ENCODE measurements at places on chromosomes 16 and 17.

DNA sequence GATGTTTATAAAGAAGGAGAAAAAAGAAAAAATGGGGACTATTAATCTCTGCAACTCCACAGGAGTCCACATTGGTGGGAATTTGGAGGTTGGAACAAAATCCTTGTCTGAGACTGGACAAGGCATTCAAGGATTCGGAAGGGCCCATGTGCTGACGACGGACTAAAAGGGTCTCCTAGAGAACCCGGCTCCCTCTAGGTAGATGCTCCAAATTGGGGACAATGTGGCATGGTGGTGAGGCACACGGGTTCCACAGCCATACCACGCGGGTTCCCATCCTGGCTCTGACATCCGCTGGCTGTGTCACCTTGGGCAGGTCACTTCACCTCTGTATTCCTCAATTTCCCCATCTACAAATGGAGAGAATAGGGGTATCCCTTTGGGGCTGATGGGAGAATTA is 227.4 kb downstream of the C16orf78 start:
- no peak for DNase-seq

GRCh38 chr16:81879625-81880024 is 100.5 kb downstream of the PLCG2 start:
- DNase-seq = no peak

- no peak for DNase-seq
These were observed 68.8 kb downstream of the RMI2 start for GRCh38 chr16:11413907-11414595.

GRCh38 chr17:63991611-63992010 is 6.5 kb upstream of the PRR29 start:
- DNase-seq = no peak

DNA sequence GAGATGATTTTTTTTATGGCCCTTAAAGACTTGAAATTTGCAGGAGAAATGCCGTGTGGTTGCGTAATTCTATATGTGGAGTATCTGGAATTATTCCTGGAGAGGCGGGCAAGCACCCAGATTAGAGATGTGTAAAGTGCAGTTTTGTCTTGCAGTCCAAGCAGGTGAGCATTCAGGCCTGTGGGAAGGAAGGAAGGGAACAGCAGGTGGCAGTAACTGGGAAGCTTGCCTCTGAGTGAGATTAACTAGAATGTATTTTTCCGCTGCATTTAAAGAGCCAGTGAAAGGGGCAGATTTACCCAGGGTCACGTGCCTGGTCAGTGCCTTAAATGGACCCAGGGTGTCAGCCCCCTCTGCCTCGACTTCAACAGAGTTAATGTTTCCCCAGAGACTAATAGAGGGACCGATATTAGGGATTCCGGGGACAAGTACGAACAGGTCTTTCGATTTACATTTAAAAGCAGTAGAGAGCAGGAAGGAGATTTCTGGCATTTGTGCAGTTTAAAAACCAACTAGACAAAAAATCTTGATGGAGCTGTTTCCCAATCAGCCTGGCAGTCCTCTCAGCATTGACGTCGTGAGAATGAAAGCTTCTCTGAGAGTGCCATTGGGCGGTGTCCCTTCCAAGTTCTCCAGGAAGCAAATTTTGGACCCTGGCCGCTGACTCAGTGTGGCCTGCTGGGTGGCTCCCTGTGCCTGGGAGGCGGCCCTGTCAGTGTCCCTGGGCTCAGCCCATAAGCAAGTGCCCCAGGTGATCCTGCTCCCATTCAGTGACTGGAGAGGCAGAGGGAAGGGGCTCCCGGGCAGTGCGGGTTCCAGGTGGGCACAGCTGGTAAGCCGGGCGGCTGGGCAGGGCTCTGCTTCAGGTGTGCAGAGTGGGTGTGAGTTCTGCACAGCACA is 38.2 kb downstream of the KSR1 start:
- DNase-seq = peak; percentile 44

DNA sequence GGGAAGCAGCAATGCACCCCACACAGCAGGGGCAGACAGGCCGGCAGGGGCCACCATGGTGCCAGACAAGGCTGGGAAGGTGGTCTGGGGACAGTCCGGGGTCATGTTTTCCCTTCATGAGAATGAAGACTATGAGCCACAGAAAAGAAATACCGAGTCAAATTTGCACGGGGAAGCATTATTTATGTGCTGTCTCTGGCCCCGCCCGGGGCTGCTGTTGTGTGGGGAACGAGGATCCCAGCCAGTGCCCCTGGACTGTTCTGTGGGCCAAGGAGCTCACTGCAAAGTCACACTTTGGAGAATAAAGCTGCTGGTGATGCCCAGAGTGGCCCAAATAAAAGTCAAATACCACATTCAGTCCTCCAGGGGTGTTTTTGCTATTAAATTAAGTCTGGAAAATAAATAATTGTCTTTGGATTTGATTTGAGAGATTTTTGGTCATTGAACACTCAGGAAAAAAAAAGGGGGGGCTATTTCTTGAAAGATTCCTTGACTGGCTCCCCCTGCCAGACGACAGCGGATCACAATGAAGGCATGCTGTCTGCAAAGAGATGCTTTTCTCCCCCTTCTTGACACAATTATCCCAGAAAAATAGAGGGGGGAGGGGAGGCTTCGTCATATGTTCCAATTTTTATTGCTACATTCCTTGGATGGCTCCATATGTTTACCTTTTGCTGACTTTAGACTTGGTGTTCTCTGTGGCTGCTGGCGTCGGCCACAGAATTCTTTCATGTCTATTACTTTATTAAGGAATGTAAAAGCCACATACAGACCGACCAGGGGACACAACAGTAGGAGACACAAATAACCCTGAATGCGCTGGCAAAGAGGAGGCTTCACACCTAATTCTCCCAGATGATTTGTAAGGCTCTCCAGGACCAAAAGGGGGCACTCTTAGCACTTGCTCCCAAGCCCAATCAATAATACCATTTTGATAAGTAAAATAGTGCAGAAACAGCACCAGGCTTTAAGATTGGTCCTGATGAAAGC is 27.1 kb upstream of the ANKFN1 start:
- DNase-seq = peak; percentile 6

DNA sequence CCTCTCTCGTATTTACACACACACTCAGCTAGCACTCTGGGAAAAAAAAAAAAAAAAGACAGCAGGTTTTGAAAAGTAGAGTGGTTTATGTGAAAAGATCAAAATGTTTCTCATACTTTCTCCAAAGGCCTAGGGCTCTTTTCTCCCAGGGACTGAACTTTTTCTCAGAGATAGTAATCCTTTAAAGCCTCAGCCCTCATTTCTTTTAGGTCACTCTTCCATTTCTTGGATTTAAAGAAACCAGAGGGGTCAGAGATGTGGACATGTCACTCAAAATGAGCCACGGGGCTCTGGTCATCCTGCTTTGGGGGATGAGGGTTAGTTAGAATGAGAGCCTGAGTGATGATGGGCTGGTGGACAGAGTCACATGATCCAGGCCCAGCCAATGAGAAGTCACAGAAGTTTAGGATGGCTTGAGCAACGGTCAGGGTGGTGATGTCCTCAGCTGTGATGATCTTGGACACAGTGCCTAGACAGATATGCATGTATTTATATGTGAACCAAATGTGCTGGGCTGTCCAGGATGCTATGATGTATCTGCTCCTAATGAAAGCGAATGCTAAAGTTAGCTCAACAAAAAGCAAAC is 33.7 kb upstream of the AXIN2 start:
- no peak for DNase-seq

DNA sequence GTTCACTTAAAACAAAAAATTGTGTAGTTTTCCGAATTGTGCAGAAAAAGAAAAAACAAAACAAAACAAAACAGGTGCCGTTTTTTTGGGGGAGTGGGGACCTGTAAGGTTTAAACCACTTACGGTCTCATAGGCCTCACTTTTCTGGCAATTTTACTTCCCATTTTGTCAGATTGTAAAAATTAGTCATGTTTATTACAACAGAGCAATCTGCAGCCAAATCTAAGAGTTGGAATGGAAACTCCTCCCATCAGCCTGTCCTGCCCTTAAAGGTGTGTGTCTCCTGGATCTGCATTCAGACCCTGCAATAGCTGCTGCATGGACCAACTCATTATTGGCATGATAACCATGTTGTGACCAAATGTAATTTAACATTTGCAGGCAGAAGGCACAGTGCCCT is 8.2 kb upstream of the SALL1 start:
- DNase-seq = no peak

- DNase-seq = no peak
These were observed 127.1 kb upstream of the HS3ST3A1 start for GRCh38 chr17:13728781-13729180.

GRCh38 chr16:73949574-73950320 is 346.9 kb upstream of the PSMD7 start:
- no peak for DNase-seq

All from NCI-H146 (cell line).